ENCODE measurements at places on chromosomes 3 and 15. TPM values are rescaled to one million over a fixed set of nuclear protein-coding genes. Genes with fewer than 3 reads are reported as not detected.

GRCh38 chr3:20225769-20226168 is 39.8 kb upstream of the SGO1 start:
- no peak for DNase-seq
- H3K27me3 ChIP-seq, result no peaks in the 10 kb centered on the region

GRCh38 chr3:149299938-149300801 is 33.3 kb downstream of the TM4SF18 start:
- no peak overlapping the region for H3K4me3 ChIP-seq
- no peaks in the 10 kb centered on the region for H3K36me3 ChIP-seq
- H3K4me1 ChIP-seq, result peaks cover 21% of the 10 kb centered on the region
- H3K27me3 ChIP-seq, result no peaks in the 10 kb centered on the region
- DNase-seq, result no peak

DNA sequence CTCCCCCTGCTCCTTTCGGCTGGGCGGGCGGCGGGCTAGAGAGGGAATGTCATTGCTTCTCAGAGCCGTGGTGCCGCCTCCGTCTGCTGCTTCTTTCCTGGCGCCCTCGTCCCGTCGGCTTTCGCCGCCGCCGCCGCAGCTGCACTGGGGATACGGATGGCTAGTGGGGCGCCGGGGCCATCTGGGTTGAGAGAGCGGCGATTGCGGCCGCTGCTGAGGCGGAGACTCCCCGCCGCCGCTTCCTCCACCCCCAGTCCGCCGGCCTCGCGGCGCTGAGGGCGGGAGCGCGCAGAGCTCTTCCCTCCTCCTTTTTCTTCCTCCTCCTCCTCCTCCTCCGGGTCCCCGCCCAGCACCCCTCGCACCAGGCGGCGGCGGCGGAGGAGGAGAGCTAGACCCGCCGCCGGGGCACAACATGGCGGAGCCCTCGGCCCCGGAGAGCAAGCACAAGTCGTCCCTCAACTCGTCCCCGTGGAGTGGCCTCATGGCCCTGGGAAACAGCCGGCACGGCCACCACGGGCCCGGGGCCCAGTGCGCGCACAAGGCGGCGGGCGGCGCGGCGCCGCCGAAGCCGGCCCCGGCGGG is at the start of gene STT3B:
TSS of gene STT3B (plus strand) at position 339 of the 582 bp plus-strand sequence. CDS start at position 413, 74 bp downstream.
- no peaks in the 10 kb centered on the region for H3K36me3 ChIP-seq
- DNase-seq, result no peak
- H3K4me1 ChIP-seq, result peaks cover 31% of the 10 kb centered on the region
- peak within 1 kb of the TSS; percentile 93 for H3K4me3 ChIP-seq
- peak within 1 kb of the TSS; percentile 98 for H3K27ac ChIP-seq

Gene CHRM5
- not detected for total RNA-seq

Gene GHSR
- not detected for total RNA-seq

Data from WTC11 (cell line).